Activated naive CD4-positive, alpha-beta T cell treated with Interleukin-2 at 50 U/mL for 16 hours (primary cell): ENCODE measurements at places on chromosomes 12 and 14.

DNA sequence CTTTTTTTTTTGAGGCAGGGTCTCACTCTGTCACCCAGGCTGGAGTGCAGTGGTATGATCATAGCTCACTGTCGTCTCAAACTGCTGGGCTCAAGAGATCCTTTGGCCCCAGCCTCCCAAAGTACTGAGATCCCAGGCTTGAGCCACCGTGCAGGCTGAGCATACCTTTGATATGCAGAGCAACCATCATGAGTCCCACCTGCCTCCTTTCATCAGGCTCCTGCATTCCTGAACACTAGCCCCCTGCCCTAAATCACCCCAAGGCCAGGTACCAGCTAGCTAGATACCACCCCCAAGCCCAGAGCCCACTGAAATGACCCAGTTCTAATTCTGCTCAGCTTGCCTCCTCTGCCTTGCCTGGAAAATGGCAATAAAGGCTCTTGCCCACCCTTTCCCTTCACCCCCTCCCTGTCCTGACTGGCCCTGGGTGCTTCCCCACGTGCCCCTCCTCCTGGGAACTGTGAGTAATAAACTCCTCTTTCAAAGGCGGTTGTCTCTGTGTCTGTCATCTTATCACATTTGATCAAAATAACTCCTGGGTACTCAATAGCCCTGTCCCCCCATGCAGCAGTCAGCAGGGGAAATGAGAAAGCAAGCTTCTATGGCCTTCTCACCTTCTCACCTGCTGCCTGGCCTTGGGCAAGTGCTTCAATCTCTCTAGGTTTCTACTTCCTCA lies 6.4 kb upstream of the BRF1 start:
- DNase-seq: no peak

DNA sequence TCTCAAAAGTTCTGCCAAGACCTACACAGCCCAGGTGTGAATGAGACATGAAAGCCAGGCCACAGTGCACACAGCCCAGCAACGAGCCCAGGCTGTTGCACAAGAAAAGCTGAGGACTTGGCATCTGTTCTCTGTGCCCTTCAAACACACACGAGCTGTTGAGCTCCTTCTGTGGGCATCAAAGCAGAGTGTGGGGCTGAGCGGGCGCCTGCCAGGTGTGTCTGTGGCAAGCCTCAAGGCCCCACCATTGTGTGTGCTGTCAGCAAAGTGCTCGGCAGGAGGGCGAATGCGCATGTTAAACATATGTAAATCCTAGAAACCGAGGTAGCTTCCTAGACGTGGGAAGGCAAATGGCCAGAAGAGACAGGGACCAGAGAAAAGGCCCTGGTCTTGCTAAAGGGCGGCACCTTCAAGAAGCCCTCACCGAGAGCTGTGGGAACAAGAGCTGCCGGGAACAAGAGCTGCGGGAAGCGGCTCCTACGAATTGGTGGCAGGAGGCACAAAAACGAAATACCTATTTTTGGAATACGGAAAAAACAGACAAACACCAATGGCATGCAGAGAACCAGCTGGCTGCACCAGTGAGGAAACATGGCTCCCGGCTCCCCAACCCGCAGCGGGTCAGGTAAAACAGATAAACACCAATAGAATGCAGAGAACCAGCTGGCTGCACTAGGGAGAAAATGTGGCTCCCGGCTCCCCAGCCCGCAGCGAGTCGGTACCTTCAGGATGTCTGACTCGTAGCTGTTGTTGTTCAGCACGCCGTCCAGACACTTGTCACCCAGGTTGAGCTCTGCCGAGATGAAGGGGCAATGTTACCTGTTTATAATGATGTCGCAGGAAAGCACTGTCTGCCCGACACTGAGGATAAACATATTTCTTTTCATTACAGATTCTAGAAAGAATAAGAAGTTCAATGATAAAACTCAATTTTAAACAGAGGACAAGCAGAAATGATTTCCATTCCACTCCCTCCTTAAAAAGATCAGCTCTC lies 19.0 kb upstream of the GOLGA3 start:
- no peak for DNase-seq

DNA sequence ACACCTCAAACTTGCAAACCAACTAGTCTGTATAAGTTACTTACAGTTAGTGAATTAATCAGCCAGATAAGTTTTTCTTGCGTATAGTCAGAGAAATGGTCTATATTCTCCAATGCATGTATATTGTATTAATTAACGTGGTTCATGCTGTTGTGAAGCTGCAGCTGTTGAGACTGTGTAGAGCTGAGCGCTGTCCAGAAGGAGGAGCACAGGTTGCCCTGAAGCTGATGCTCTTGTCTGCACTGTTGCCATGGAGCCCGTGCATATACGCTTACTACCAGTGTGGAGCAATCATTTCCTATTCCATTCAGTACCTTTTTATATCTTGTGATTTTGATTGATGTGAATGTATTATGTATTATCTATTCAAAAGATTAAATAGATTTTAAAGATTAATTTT lies 74.3 kb upstream of the ARID2 start:
- DNase-seq: peak; percentile 32

DNA sequence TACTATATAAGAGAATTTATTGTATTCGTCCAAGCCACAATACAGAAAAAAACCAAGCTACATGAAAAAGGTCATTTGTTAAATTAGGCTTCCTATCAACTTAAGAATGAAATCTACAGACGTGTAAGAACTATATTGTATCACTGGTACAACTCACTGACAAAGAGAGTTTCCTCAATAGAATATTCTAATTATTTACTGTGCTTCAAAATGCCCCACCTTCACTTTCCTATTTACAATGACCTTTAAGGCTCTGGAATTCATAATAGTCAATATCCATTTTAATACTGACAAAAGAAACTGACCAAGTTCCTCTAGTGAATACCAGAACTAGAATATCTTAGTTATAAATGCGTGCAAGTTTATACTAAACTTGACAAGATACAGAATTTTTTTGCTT lies 55.9 kb downstream of the C2CD5 start:
- DNase-seq: no peak

DNA sequence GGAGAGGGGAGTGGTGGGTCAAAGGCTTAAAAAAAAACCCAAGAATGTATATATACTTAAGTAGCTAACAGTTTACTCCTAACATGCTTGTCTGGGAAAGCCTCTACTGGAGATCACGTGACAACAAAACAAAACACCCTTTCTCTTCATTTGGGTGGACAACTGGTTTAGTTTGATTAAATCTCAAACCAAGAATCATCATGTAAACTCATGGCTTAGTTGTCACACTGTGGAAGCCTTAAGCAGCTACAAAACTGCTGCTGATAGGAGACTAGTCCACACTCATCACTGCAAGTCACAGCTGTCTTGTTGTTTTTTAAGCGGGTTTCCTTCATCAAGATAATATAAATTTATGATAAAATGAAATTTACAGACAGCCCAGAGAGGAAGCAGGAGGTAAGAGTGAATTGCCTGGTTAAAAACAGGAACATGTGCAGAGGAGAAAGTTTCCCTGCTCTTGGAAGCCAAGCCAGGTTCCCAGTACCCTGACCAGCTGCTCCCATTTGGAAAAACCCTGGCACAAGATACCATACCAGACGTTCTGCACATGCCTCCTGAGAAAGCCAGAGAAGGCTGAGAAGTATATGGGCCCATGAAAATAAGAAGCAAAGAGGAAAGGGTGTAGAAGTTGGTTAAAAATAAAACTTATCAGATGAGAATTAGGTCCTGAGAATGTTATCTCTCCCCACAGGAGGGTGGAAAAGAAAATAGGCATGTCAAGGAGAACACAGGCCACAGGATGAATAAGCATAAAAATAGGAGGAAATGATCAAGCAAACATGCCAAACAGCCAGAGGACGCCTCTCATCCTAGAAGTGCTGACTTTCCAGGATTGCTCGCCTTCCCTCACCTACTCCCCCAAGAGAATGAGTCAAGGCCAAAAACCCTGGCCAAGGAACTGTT lies 34.0 kb downstream of the EGLN3 start:
- DNase-seq: no peak

DNA sequence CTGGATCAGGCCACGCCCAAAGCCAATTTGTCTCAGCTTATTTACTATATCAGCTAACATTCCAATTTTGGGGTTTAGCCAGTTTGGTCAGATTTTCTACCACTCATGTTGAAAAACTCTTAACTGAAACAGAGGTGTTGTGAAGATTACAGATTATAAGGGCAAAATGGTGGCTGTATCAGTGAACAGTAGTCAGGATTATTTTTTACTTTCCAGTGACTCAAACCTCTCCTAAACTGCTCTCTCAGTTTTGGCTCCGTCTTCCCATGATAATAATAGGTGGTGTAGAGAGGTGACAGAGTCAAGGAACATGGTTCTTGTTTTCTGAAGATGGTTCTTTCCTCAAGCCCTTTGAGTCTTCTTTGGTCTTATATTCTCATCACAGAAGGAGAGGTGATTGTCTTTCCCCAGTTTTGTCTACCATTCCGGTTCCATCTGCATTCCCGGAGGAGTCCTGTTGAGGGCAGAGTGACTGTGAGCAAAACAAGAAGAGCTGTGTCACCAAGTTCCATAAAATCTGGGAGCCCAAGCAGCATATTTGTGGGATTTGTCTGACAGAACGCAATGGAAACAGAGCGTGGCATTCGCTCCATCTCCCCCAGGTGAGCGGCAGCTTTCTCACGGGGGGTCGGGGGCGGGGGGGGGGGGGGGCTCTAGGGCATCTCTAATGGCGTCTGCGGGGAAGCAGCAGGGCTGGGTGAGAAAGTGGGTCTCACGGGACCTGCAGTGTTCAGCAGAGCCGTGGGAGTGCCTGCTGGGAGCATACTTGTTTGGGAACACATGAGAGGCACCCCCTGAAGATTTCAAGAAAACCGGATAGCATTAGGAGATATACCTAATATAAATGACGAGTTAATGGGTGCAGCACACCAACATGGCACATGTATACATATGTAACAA lies 59.1 kb downstream of the TBC1D30 start:
- DNase-seq: no peak

DNA sequence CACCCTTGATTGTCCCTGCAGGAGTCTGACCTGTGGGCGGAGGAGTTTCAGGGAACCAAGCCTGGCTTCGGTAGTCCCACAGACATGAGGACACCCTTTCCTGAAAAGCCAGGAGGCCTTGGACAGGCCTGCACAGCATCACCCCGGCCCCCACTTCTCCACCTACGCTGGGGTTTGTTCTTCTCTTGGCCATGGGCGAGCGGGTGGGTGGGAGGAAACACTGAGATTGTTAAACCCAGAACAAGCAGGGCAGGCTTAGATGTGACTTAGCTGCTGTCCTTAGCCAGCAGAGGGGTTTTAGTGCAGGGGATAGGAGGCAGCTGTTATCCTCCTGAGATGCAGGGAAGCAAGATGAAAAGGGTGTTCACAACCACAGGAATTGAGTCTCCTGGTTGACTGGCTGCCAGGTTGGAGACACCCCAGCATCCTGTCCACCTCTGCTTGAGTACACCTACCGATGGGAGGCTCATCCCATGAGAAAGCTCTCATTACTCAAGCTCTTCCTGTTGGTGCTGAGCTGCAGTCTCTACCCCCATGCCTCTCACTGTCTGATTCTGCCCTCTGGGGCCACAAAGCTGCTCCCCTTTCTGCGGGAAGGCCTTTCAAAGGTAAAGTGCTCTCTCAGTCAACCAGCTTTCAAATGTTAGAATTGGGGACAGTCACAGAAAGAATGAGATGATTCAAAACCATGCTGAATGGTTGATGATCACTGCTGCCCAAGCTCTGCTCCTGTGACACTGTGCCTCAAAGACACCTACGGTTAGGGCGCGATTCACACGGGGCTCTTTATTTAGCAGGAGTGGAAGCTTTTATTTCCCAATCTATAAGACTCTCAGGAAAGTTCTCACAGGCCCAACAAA lies 86.3 kb downstream of the IRF2BPL start:
- DNase-seq: no peak

GRCh38 chr12:71581206-71581605 lies 82.4 kb downstream of the ZFC3H1 start:
- no peak for DNase-seq

GRCh38 chr12:22626406-22626805 lies 1.4 kb downstream of the ETNK1 start:
- peak; percentile 32 for DNase-seq

GRCh38 chr12:8672381-8672780 lies 9.8 kb upstream of the MFAP5 start:
- DNase-seq: no peak

- DNase-seq: no peak
Observed at GRCh38 chr12:38053655-38054464, 262.7 kb upstream of the ALG10B start.

- DNase-seq: peak; percentile 67
Observed at GRCh38 chr12:1811281-1811947, 9.0 kb upstream of the LRTM2 start.

DNA sequence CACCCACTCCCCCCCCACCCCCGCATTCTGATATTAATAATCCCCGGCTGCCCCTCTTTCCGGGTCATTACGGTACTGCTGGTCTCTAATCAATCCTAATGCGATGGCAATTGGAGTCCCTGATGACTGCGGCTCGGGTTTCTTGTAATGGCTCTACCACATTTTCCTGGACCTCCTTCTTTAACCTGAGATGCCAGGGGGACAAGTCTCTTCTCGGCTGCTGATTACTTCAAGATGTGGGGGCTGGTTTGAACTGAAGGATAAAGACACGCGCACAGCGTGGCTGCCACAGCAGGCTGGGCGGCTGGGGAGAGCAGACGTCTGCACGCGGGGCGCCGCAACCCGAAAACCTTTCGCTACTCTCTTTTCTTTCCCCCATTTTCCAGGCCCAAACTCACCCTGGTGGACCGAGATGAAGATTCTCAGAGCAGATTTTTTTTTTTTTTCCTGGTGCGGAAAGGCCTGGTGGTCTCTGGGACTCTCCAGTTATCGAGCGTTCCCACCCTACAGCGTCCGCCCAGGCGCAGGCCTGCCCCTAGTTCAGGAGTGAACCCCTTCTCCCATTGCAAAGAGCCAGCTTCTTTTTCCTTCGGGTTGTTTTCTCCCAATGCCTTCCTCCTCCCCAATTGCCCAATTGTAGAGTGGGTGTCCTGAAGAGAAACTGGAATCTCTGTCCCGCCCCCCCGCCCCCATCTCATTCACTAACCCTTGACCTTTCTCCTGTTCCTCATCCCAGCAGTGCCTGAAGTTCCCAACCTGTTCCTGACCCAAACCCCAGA lies 6.0 kb upstream of the SIX1 start:
- no peak for DNase-seq

GRCh38 chr12:57107456-57108155 lies 3.6 kb downstream of the STAT6 start:
- DNase-seq: no peak

DNA sequence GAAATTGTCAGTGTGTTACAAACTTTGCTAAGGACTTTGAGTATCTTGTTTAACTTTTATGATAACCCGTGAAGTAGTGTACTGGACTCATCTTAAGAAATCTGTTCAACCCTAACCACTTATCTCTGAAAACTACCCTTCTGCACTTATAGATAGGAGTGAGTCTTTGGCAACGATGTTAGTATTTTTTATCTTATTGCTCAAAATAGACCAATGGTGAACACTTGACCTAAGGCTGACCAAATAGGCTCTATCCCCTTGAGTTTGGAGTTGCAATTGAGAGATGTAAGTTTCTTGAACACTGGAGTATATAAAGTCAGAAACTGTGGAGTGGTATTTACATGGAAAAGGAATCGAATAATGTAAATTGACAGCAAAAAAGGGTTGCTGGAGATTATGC lies 786.1 kb downstream of the TMTC2 start:
- no peak for DNase-seq

GRCh38 chr12:77163074-77164038 lies 98.0 kb upstream of the E2F7 start:
- DNase-seq: no peak
